ENCODE measurements at places on chromosomes 2 and 18.

GRCh38 chr2:71212336-71212735 is 14.6 kb downstream of the PAIP2B start:
- DNase-seq: no peak

DNA sequence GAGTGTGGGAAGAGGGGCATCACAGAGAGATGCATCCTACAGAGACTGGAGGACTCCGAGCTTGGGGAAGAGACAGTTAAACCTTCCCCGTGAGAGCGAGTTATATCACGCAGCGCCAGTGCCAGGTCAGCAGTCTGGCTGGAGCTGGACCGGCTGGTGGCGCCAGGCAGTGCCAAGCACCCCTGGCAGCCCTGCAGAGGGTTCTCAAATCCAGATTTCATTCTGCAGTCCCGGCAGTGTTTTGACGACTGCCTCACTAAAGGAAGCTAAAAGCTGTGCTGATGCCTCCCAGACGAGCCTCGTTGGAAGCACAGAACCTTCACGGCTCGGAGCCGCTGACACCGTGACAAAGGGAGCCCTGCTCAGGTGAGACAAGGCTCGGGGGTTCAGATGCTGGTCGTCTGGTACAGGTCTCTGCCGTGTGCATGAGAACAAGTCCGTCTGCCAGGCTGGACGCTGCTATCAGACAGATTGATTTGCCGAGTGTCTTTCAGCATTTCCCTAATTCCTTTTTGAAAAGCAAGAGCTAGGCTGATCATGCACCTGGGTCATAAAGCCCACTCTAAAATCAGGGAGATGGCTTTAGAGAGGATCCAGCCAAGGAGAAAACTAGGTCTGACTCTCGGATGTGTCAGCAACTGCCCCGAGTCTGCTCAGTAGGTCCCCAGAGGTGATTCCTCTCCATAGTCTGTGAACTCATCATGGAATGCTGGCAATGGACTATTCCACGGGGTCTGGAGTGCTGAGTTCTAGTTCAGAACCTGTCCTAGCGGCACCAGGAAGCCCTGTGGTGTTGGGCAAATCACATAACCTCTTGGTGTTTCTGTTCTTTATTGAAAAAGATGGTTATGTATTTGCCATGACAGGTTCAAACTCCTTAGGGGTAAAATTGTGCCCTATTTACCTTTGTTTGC is 240.6 kb downstream of the SOX11 start:
- DNase-seq: no peak

DNA sequence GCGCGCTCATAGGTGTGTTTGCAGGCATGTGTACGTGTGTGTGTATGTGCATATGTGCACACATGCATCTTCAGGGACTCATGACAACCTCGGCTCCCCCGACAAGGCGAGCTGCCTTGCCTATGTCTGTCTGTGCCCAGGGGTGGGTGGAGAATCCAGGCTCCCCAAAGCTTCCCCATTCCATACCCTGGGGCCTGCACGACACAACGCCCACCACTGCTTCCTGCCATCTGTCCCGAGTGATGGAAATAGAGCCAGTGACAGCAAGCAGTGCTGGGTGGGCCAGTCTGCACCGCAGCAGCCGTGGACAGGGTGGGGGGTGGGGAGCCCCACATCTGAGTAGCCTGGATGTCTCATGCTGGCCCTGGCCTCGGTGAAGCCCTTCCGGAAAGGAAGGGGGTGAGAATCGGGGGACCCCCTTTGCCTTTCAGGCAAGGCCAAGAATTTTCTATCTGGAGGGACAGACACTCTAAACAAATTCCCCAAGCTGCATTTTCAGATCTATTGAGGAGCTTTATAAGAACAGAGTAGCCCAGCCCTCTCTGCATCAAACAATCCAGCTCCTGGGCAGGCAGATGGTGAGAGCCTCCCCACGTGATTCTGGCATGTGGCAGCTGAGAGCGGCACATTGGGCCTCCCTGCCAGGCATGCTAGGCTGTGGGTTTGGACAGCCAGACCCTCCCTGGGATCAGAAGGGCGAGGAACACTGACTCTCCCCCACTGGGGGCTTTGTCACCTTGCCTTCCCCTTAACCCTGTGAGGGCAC is 4.9 kb downstream of the KCNIP3 start:
- DNase-seq: no peak

DNA sequence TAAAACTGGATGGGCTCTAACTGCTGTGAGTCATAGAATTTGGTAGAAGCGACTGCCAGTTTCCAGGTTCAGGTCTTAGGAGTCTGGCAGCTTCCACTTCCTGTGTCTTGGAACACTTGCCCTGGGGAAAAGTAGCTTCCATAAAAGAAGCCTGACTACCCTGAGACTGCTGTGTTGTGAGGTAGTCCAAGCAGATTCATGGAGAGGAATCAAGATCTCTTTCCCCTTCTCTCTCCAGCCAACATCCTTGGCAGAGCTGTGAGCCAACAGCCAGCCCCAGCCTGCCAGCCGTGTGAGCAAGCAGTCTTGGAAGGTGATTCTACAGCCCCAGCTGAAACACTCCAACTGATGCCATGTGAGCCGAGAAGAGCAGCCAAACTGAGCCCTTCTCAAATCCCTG is 33.7 kb downstream of the SLC20A1 start:
- no peak for DNase-seq

- no peak for DNase-seq
Observed at GRCh38 chr2:23230885-23231284, 154.1 kb upstream of the KLHL29 start.

DNA sequence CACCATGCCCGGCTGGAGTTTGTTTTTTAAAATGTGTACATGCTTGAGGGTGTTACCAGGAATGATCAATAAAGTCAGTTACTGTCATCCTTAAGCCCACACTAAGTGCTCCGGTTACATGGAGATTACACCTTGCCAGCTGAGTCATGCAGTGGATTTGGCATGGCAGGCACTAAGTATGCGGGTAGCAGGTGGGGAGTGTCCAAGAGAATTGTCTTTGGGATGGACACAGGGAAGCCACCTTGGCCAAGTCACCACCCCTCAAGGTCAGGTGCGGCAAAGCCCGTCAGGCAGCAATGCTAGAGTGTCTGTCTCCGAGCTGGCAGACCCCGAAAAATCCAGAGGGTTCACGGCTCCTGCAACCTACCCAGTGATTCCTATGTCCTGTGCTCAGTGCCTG is 54.8 kb downstream of the GBX2 start:
- no peak for DNase-seq

All from fibroblast of skin of scalp (primary cell).